ENCODE measurements at places on chromosomes 2 and 18.

- DNase-seq, result no peak
Observed at GRCh38 chr2:202196727-202197126, 41.7 kb downstream of the SUMO1 start.

DNA sequence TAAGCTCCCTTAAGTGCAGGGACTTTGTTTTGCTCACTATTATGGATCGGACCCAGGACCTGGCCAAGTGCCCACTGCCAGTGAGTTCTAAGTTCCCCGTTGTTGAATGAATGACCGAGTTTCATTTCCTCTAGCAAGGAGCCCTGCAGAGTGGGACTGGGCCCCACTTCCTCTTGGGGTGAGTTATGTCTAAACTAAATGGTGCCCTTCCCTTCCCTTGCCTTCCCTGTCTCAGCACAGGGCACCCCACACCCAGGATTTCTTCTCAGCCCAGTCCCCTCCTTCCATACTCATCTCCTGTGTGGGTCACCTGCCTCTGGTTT, 195.3 kb upstream of the HS6ST1 start:
- no peak for DNase-seq

GRCh38 chr18:37535968-37536367, 29.6 kb downstream of the CELF4 start:
- DNase-seq, result no peak

DNA sequence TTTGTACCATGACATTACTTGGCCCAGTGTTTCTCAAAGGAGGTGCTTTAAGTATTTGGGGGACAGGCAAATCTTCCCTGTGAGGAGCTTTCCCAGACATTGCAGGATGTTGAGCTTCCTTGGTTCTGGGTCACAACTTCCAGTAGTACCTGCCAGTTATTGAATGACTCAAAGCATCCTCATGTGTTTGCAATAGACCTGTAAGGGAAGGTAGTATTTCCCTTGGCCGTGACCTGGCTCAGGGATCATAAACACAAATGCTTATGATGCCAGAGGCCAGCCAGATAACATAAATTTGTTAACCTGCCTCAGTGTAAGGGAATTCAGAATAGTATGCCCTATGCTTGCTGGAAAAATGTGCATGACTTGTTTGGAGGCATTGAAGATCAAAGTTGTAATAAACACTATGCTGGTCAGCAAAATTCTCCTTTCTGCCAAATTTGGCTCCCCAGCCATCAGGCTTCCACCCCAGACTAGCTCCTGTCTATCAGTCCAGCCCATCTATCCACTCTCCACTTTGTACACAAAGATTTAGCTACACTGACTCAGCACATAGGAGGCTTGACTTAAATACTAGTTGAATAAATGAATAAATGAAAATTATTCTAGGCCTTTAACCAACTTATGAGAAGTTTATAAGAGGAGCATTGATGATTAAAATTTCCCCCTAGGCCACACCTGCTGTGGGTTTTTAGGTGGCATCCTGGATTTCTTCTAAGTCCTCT, 102.0 kb upstream of the EFEMP1 start:
- no peak for DNase-seq

- no peak for DNase-seq
Observed at GRCh38 chr2:18373664-18374063, 186.8 kb downstream of the RDH14 start.

DNA sequence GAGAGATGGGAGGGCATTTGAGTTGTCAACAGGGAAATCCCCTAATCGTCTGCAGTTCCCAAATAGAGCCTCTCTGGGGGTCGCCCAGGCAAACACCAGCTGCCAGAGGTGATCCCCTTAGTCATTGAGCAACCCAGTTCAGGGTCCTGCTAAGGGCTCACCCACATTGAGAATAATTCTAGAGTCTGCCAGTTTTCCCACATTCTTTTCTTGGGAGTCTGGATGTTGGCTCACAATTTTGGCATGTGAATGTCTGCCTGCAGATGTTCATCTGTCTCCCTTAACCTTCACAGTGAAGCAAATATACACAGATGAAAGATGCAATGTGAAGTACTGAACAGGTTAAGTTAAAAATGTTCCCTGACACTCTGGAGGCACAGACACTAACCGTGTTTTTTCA, 11.4 kb upstream of the SMIM21 start:
- no peak for DNase-seq

GRCh38 chr2:23351388-23352141, 33.4 kb upstream of the KLHL29 start:
- DNase-seq, result peak; percentile 58

DNA sequence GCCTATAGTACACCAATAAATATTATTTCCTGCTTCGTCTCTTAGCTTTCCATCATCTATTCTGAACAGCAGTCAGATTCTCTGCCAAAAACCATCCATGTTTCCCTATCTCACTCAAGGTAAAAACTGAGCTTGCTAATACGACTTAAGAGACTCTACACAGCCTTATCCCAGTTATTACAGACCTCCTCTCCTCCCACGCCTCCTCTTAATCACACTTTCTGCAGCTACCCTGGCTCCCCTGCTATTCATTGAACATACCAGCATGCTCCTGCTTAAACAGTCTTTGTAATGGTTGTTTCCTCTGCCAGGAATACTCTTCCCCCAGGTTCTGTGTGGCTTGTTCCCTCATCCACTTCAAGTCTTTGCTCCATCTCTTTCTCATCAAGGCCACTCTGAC, 81.5 kb downstream of the PDE1A start:
- no peak for DNase-seq

DNA sequence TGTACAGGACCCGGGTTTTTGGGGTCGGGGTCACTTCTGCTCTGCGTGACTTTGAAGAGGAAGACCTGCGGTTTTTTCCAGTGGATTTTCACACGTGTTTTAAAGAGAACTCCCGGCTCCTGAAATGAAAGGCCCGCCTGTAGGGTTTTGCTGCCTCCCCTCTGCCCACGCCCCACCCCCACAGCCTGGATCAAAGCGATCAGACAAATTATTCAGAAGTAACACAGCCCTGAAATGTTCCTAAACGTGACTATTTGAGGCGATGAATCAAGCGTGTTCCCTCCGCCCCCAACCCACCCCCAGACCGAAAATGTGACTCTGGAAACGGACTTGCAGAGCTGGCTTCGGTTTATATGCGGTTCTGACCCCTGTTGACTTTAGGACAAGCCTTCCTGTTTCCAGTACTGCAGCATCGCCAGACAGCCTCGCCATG, 28.7 kb upstream of the SMIM21 start:
- DNase-seq, result no peak

DNA sequence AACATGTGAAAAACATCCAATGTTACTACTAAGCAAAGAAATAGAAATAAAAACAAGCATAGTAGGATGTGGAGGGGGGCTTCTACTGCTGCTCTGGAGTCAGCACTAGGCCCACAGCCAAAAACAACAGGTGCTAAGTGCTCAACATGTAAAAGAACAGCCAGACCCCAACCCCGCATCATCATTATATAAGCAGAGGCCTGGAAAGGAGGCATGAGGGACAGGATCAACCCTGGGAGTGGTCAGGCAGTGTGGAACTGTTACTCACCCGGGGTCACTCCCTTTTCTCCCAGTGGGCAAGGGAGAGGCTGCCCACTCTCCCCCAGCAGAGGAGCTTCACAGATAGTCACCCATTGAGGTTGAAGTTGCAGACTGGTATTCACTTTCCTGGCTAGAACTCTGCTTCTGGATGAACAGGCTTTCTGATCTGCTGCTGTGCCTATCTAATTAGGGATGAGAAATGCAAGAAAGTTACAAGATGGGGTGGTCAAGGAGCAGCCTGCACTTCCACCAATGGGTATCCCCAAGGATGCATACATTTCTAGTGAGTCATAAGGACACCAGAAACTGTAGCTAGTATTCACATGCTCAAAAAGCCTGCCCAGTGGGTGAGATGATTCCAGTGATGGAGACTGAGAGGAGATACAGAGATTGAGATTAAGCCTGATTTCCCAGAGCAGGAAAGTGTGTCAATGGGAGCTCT, 480.1 kb upstream of the TCF4 start:
- no peak for DNase-seq

GRCh38 chr2:227163998-227164762, at the start of the genes COL4A3 and COL4A4:
COL4A3 (plus strand) TSS chr2:227164624; CDS start chr2:227164727, 103 bp downstream.
COL4A4 (minus strand) TSS chr2:227164205; CDS start chr2:227147483, 16,722 bp downstream.
- DNase-seq, result no peak

DNA sequence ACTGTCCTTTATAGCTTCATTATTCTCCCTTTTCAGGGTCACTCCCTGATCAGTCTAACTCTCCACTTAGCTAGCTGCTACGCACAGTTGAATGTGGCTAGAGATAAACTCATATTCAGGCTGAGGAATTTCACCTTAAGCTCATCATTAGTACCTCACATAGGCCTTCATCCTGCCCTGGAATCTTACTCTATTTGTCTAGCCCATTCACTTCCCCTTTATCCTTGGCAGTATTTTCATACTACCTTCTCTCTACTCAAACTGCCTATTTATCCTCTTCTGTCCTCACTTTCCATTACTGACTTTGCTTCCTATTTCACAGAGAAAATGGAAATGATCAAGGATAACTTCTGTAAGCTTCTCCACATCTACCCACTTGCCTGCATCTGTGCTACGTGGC, 10.6 kb upstream of the DSC2 start:
- no peak for DNase-seq

DNA sequence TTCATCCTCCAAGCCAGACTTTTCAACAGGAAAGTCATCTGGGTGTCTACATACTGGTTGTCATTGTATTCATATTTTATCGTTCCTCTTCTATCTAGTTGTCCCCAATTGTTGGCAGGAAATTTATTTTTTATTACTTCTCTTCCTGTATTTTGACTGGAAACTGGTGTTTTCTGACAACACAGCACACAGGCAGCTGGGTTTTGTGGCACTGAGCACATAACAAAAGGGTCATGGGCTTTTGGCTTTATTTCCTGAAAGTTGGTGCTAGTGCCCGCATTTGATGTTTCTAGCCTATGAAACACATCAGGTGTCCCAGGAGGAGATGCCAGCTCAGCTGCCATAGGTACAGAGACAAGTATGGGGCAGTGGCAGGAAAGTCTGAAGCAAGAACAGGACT, 126.4 kb downstream of the TMEM17 start:
- DNase-seq, result no peak

- DNase-seq, result no peak
Observed at GRCh38 chr2:22442051-22442450, 942.9 kb upstream of the KLHL29 start.
